ENCODE measurements at places on chromosomes 4 and X.

GRCh38 chr4:134072137-134072536 lies 129.5 kb downstream of the PABPC4L start:
- DNase-seq = no peak

- DNase-seq = no peak
Observed at GRCh38 chr4:84877051-84877833, 89.2 kb downstream of the WDFY3 start.

- DNase-seq = no peak
Observed at GRCh38 chr4:1595789-1596325, 88.3 kb downstream of the FAM53A start.

DNA sequence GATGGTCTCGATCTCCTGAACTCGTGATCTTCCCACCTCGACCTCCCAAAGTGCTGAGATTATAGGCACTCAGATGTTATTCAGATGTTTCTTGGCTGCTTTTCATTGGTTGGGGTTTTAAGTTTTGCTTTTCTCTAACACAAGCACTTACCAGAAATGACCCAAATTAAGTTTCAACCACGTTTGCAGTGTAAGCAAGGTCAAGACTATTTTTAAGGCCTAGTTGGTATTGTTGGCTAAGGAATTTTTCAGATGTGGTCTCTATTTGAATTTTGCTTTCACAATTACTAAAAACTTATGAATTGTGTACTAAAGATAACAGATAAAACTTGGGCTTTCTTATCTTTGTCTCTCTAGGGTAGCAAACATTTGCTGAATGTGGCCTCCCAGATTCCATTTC lies 1756.9 kb upstream of the TENM3 start:
- DNase-seq = no peak

GRCh38 chr4:102578819-102579218 lies 77.7 kb downstream of the NFKB1 start:
- peak; percentile 34 for DNase-seq

- DNase-seq = no peak
Observed at GRCh38 chrX:25072247-25072646, 56.5 kb upstream of the ARX start.

DNA sequence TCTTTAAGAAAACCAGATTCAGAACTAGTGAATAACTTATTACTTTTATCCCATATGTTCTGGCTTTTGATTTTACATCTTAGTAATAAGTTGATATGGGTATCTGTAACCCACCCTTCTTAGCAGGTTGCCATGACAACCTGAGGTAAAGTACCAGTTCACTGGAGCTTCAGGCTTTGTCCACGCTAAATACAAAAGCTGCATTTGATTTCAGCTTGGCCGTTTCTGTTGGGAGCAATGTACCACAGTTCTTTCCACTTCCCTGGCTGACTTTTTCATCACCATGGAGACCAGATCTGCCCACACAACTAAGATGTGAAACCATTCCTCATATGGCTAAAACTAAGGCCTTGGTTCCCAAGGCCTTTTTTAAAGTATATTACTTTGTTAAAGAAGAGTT lies 26.1 kb downstream of the KLHL34 start:
- DNase-seq = no peak

DNA sequence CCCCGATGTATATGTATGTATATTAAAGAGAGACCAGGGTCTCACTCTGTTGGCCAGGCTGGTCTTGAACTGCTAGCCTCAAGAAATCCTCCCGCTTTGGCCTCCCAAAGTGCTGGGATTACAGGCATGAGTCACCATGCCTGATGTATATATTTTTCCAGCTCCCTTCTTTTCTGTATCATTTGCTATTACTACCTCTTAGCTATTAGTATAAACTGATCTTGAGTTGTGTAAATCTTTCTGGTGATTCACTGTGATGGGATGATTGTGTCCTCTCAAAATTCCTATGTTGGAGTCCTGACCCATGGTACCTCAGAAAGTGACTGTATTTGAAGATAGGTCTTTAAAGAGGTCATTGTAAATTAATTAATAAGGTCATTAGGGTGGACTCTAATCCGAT lies 53.1 kb downstream of the HPRT1 start:
- no peak for DNase-seq

DNA sequence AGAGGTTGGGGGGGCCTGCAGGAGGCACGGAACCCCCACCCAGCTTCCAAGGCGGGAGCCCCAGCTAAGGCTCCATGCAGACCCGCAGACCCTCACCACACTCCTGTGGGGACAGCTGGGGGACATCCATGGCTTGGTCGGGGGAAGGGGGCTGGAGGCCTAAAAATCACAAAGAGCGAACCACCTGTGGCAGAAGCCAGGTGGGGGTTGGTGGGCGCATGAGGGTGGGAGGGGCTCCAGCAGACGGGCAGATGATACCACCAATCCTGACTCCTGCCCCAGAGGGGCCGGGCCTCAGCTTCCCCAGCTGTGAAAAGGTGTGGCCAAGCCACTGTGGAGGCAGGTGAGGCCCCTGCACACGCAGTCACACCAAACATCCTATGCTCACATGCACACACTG lies 111.6 kb downstream of the FAM53A start:
- no peak for DNase-seq

- no peak for DNase-seq
Observed at GRCh38 chr4:181823183-181823582, 420.0 kb upstream of the TENM3 start.

DNA sequence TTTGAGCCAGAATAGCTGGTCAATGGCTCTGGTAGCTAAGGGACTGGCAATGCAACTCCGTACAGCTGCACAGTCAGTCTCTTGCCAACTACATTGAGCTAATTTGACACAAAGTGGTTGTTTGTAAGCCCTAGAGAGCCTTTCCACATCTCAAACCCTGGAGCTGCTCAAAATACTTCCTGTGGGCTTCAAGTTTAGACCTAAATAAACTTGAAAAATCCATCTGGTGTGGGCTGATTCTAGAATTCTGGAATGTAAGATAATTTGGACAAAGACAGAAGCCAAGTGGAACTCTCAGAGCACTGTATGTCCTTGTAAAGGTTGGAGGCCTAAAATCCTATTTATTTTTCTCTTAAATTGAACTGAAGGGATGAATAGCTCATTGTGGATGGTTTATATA lies 380.8 kb downstream of the SPRY1 start:
- DNase-seq = no peak

DNA sequence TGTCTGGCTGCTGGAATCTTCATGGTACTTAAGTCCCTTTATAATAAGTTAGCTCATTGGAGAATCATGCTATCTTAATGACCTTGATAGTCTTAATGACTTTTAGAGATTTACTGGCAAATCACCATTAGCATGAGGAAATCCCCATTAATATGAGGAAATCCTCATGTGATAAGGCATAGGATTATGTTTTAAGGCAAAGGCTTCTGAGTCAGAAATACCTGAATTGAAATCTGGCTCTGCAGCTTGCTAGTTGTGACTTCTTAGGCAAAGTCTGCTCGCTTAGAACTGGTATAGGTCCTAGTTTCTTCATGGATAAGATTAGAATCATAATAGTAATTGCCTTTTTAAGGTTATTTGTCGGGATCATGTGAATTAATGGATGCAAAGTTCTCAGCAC lies 190.2 kb upstream of the BANK1 start:
- DNase-seq = no peak

GRCh38 chr4:14087459-14087858 lies 459.9 kb upstream of the BOD1L1 start:
- no peak for DNase-seq

DNA sequence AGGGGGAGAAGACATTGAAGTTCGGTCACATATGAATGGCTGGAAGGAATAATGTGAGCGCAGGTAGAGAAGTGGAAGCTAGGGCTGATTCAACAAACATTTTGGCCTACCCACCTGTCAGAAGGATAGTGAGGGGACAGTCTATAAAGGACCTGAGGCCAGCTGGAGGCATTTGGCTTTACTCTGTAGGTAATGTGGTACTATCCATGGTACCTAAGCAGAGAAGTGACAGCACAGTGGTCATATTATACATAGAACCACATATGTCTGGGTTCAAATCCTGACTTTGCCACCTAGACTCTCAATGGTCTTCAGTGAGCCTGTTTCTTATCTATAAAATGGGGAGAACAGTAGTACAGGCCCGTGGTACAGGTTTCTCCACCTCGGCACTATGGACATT lies 257.1 kb downstream of the EVC2 start:
- no peak for DNase-seq

- DNase-seq = no peak
Observed at GRCh38 chrX:8607326-8607725, 124.6 kb downstream of the ANOS1 start.

- DNase-seq = no peak
Observed at GRCh38 chr4:175418516-175418915, 393.5 kb downstream of the GPM6A start.

GRCh38 chr4:25178838-25179261 lies 18.6 kb upstream of the SEPSECS start:
- DNase-seq = no peak

GRCh38 chrX:136580316-136580715 lies 48.3 kb downstream of the VGLL1 start:
- no peak for DNase-seq

DNA sequence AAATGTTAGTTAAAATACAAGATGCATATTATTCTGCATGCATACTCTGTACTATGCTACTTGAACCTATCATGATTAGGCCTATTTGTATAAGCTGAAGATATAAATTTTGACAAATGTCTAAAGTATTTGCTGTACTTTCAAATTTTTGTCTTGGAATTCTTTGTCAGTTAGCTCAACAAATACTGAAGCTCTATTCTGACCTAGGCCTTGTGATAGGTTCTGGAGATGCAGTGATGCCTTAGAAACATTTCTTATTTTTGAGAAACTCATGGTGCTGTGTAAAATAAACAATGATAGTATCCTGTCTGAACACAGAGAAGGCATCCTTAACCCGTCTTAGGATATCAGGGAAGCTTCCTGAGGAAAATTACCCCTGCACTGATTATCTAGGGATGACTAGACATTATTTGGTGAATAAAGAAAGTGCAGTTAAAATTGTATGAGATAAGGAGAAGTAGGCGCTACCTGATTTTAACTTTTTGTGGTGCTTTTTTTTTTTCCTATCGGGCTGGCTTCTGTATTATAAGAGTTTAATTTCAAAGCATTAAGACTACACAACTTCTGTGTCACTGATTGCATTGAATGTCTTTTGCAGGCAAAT lies 43.4 kb downstream of the MOB1B start:
- no peak for DNase-seq

- no peak for DNase-seq
Observed at GRCh38 chrX:113421432-113421831, 580.8 kb upstream of the AMOT start.

DNA sequence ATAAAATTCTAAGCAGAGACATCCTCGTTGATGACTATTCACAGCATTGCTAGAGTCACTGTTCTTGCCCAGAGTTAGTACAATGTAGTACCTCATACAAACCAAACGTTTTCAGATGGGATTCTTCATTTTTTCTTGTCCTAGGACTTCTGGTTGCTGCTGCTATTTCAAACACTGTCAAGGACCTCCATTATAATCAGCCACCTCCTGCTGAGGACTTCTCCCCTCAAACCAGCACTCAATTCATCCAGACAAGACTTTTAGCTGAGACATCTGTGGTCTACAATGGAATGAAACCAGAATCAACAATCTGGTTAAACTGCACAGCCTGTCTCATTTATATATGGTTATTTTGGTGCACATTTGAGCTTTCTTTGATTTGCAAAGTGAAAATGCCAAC lies 1008.8 kb downstream of the STPG2 start:
- DNase-seq = no peak

Measured in T-helper 1 cell (primary cell).